Muscle of arm (tissue), 14 donors: ENCODE measurements at places on chromosomes 6 and 20.

GRCh38 chr20:8527998-8528723, 396.1 kb downstream of the PLCB1 start:
- no peak for DNase-seq

DNA sequence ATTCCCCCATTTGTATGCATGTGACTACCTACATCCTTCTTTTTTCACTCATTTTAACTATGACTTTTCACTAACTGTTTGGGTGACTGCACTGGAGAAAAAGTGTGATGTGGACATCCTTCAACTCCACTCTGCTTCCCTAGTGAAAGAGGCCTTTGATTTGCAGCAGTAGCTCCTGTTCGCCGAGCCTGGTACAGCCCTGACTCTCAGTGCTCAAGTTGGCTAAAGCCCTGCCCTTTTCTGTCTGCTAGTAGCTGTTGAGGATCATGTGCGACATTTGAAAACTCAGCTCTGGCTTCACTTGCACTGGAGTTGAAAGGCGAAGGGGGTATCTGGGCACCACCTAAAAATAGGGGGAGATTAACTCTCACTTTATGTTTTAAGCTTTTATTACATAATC, 42.1 kb downstream of the DAAM2 start:
- no peak for DNase-seq

DNA sequence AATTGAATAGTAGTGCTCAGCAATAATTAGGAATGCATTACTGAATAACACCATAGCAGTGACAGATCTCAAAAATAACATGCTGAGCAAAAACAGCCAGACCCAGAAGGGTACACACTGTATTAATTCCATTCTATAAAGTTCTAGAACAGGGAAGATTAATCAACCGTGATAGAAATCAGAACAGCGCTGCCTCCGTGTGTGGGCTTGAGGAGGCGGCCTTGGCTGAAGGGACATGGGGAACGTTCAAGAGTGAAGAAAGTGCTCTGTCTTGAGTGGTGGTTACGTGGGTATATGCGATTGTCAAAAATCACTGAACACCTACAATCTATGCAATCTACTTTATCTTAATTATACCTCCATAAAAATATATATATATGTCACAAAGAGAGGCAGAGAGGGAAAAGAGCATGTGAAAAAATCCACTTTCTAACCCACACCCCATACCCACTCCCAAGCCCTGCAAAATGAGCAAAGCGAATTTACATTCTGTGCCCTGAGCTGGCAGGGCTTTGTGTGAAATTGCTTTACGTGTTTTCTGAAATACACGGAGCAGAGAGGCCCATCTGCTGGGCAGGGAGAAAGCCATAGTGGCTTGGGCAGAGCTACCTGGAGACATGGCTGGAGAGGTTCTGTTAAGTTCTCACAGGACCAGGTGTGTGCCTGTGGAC, 74.4 kb downstream of the NFATC2 start:
- DNase-seq, result no peak

DNA sequence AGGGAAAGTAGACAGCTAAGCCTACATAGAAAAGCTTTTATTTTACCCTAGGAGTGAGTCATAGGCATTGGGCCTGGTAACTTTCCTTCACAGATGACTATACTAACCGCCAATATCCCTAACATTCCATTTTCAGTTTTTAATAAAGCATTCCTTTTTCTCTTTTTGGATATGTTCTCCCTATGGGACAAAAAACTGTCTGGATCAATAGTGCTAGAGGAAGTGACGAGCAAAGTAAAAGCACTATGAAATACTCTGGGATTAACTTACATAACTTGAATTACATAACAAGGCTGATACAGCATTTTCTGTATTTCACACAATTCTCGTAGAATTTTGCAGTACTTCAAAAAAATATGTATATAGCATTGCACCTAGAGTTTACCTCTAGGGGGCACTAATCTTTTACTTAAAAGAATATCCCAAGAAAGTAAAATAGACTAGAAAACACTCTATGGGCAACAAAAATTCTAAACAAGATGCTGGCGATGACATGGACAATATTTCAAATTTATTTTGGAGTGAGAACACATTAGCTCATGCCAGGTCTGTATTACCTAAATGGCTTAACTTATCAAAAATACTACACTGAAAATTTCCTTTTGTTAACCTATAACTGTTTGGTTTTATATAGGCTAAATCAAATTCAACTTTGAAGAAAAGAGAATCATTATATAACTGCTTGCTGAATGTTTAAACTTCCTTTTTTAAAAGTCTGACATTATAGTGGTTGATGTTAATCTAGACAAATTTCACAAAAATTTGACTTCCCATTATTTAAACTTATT, 66.3 kb upstream of the DST start:
- peak; percentile 52 for DNase-seq

DNA sequence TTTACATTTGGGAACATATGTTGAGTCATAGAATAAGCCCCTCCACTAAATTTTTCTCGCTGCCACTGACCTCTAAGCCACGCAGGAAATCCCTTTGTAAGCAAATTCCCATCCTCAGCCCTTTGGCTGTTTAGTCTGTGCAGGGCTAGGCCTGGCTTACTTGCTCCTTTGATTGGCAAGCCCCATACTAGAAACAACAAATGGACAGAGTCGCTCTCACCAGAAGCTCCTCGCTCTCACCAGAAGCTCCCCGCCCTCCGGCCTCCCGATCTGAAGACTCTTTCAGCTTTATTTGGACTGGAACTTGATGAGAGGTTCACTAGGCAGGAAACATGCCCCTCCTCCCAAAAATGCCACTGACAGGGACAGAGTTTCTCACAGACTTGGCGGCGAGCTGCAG, 149.2 kb upstream of the EXOC2 start:
- peak; percentile 4 for DNase-seq

- peak; percentile 43 for DNase-seq
These were observed 499.2 kb upstream of the CDH4 start for GRCh38 chr20:60752741-60753420.

- peak; percentile 25 for DNase-seq
These were observed 117.5 kb downstream of the GPX5 start for GRCh38 chr6:28643017-28643740.

GRCh38 chr6:80029470-80029869, 25.0 kb downstream of the TTK start:
- DNase-seq, result no peak

DNA sequence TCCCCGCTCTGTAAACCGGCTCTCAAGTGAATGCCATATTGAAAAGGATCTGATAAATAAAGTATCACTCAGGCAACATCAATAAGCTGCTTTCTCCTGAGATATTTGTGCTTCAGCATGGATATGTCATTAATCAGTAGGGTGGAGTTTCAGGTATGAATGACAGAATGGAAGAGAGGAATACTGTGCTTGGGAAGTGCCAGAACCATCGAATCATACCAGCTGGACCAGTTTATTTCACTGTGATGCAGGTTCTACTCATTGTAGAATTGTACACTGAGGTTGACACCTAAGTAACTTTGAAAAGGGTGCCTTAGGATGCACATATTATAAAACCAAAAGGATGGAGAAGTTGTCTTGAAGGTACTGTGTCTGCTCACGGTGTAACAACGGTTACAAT, 17.9 kb upstream of the TBC1D7 start:
- no peak for DNase-seq

- no peak for DNase-seq
These were observed 27.6 kb downstream of the TREML4 start for GRCh38 chr6:41255638-41256246.

DNA sequence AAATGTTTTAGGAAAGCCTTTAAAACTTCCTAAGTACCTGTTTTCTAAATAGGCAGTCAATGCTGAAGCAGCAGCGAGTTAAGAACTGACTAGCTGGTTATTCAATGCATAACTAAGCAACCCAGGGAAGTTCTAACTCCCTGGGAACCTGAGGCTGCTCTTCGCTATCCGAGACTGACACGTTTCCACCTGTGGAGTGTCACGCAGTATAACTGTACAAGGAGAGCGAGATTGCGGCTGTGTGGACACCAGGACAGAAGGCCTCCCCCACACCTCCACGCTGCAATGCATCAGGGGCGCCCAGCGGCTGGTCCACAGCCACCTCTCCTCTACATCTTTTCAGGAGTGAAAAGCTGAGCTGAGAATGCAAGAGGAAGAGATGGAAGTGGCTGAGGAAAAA, 8.0 kb downstream of the PXDC1 start:
- no peak for DNase-seq

GRCh38 chr6:142802124-142802523, 142.9 kb downstream of the HIVEP2 start:
- DNase-seq, result no peak

DNA sequence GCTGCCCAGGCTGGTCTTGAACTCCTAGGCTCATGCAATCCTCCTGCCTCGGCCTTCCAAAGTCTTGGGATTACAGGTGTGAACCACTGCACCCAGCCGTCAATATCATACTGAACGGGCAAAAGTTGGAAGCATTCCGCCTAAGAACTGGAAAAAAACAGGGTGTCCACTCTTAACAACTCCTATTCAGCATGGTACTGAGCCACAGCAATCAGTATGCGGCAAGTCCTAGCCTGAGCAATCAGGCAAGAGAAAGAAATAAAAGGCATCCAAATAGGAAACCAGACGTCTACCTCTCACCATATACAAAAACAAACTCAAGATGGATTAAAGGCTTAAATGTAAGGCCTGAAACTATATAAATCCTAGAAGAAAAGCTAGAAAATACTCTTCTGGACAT, 83.1 kb downstream of the FKBP5 start:
- DNase-seq, result no peak

DNA sequence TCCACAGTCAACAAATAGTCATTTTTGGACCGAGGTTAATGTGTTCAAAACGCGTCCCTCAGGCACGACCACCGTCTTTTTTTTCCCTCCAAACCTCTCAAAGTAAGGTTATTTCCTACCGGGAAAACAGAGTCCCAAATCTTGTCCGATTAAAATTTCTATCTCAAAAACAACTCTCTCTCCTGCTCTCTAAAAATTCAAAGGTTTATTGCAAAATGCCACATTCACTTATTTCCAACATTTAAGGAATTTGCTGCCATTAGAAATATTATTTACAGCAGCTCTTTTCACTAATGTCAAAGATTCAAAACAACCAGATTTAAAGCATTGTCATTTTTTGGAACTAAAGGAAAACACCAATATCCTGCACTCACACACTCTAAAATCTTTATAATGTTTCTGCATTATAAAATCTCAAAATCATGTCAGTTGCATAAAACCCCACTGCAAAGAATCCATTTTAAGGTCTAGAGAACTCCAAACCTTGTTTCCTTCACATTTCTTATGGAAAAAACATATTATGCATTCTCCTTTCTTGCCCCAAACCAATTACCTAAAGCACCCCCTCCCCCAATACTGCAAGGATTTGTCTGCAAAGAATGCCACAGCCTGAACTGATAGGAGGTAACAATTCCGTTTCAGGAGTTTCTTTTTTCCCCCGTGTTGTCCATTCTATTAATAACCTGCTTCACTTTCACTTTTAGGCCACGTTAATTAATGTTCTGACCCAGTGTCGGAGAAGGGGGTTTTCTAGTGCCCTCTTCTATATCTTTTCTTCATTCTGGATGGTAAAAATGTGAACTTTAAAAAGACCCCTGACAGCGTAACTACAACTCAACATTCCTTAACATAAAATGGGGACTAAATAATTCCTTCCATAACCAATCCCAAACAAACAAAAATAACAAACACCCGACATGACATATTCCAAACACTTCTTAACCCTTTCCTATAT, 1.4 kb downstream of the NRN1 start:
- no peak for DNase-seq

DNA sequence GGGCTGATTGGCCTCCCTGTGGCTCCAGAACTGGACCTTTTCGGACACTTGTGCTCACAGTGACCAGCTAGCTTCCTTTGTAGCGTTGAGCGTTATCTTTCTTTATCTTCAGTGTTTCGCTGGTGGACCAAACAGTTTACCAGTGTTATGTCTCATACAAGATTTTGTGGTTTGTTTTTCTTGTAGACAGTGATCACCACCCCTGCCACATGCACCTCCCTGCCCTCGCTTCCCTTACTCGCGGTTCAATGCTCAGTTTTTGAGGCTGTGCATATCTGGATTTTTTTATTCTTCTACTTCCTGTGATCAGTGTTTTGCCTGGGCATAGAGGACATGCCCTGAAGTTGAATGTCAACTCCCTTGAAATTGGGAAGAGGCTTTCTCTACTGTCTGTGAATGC, 16.4 kb downstream of the MYT1 start:
- no peak for DNase-seq

DNA sequence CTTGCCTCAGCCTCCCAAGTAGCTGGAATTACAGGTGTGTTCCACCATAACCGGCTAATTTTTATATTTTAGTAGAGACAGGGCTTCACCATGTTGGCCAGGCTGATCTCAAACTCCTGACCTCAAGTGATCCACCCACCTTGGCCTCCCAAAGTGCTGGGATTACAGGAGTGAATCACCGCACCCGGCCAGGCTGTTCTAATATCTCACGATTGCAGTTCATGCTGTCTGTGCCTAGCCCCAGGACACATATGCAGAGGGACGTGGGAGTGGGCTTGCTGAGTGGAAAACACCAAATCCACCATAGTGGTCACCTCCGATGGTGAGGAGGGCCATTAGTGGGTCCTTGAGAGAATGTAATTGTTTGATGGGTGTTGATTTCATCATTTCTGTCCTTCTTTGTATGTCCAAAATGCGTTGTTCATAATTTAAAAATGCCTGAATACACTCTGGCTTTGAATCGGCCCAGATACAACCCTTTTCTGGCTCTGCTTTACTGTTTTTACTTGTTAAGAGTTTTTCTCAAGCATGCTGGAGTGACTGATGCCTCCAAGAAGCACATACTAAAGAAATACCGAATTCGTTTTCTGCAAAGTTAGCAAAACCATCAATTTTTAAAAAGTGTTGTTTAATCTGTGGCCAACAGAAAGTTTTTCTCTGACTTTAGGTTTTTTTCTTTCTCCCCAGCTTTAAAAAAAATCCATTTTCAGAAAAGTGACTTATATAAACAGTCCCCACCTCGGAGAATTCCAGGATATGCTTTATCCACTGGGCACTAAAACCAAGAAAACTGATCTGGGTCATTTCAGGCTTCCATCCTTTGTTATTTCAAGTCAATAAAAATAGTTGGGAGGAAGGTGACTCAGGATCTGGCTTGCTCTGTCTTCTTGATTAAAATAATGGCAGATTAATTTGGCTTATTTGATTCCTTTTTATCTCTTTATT, 18.8 kb upstream of the RALGAPA2 start:
- DNase-seq, result no peak
